Stimulated activated CD4-positive, alpha-beta T cell treated with anti-CD3 and anti-CD28 coated beads, Interleukin-12 subunit alpha, Interleukin-12 subunit beta, amount 100 ng/mL, for 24 hours (primary cell): ENCODE measurements at places on chromosomes 16 and 17.

DNA sequence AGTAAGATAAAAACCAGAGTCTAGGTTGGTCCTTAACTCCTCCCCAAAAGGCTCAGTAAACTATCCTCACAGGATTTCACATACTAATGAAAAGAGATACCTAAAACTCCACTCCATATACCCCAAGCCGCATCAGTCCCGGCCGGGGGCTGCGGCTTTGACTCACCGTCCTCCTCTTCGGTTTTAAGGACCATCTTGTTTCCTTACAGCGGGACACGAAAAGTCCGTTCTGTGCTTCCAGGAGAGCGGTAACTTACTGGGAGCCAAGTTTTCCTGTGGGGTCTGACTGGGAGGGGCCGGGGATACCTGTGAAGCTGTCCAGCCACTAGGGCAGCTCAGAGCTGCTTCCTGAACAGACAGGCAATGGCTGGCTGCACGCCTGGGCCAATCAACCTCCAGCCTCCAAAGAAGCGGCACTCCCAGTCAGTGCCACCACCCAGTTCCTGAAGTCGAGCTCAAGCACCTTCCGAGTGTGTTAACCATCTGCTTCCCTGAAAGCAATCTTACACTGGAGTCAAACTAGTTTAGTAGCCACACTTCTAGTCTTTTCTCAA, 45.5 kb downstream of the CYTH1 start:
- no peak for DNase-seq

DNA sequence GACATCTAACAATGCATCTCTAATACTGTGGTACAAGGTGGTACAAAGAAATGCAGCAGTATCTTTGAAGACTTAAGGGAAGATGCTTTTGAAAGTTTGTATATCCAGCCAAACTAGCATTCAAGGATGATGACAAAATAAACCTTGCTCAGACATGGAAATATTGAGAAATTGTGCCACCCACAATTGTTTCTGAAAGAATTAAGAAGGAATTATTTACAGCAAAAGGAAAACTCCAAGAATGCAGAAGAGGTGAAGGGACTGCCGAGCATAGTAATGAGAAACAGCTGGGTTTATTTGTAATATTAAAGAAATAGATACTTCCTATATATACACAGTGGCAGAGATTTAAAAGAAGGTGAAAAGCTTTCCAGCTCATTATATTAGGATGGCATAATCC, 29.5 kb downstream of the PMFBP1 start:
- no peak for DNase-seq

DNA sequence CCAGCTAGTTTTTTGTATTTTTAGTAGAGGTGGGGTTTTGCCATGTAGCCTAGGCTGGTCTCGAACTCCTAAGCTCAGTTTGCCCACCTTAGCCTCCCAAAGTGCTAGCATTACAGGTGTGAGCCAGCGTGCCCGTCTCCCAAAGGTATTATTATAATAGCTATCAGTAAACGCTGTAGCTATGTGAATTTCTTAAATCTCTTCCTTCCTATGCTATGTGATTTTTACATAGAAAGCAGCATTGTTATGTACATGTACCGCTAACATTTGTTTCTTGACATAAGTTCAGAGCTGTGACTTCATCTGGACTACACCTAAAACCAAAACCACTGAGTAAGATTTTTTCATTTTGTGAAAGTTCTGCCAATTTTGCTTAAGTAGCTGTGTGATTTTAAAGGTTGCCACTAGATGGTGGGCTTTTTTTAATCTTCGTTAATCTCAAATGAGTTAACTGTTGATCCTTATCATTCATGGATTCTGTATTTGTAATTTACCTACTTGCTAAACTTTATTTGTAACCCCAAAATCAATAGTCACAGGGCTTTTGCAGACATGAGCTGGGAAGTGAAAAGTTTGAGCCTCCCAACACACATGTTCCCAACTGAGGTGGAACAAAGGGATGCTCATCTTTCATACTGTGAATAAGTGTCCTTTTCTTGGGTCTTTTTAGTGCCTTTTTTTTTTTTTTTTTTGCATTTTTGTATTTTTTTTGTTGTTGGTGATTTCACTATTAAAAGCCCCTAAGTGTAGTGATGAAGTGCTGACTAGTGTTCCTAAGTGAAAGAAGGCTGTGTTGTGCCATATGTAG, 21.9 kb downstream of the PRKAR1A start:
- DNase-seq: no peak

GRCh38 chr16:89316701-89317100, 99.2 kb downstream of the ZNF778 start:
- no peak for DNase-seq

DNA sequence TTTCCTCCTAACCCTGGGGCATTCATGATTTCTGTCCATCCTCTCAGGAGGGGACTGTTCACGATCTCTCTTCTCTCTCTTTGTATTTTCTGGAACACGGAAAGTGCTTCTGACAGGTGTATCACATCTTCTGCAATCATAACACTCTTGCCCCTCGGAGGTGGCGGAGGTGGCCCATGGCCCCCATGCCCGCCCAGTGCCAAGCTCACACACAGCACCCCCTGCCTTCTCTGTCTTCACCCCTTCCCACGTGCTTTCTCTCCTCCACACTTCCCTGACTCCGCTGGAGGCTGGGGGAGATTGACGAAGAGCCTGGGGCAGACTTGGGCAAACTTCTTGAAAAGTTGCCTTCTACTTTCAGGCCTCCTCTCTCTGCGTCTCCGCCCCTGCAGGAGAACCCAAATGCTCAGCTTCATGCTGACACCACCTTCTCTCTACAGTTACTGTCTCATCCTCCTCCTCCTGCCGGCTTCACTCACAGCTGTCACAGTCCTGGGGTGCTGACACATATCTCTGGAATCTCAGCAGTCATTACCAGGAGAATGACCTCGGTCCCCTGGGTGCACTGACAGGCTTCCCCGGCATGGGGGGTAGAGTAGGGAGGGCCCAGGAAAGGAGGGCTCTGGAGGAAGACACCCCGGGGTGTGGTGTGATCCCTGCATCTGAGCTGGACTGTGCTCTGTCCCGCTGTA, 127.1 kb downstream of the ENGASE start:
- DNase-seq: no peak

GRCh38 chr16:27373312-27373711, 28.7 kb upstream of the IL21R start:
- no peak for DNase-seq

GRCh38 chr17:15436473-15437302, 30.7 kb downstream of the CDRT4 start:
- peak; percentile 4 for DNase-seq

DNA sequence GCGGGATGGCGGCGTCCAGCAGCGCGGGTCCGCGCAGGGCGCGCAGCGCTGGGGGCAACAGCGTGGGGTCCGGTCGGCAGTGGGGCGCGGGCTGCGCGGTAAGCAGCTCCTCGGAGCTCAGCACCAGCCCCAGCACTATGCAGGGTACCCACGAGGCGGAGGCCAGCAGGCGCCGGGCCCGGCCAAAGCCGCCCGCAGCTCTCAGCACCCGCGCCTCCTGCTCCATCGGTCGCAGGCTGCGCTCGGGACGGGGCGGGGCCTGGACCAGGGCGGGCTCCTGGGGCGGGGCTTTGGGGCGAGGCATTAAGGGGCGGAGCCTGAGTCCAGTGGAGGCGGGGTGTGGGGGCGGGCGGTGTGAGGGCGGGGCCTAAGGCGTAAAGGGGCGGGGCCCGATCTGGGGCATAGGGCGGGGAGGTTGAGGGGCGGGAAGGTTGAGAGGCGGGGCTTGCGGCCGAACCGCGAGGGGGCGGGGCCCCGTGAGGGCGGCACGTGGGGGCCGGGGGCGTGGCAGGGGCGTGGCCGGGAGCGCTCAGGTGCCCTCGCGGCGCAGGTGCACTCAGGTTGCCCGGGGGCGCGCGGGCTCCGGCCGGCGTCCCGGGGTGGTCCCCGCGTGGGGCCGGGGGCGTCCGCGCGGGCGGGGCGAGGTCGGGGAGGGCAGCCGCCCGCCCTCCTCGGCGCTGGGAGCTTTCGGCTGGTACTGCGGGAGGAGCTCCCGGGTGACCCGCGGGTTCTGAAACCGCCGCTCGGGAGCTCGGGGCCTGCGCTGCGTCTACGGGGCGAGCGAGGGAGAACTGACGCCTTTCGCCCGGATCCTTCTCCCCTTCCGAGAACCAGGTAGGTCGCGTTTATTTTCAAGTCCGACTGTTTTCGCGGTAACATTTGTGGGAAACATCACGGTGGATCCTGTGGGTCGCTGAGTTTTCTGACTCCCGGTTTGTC, 1.4 kb upstream of the SLC22A31 start:
- DNase-seq: peak; percentile 81

- no peak for DNase-seq
Measured at GRCh38 chr16:88922114-88922825, 54.7 kb downstream of the CBFA2T3 start.

- DNase-seq: no peak
Measured at GRCh38 chr17:1143573-1143972, 36.2 kb downstream of the ABR start.

- DNase-seq: no peak
Measured at GRCh38 chr17:60645918-60646523, 31.6 kb upstream of the BCAS3 start.

- no peak for DNase-seq
Measured at GRCh38 chr17:27326585-27326984, 32.7 kb downstream of the WSB1 start.

GRCh38 chr17:45809499-45809898, 25.4 kb downstream of the CRHR1 start:
- no peak for DNase-seq

DNA sequence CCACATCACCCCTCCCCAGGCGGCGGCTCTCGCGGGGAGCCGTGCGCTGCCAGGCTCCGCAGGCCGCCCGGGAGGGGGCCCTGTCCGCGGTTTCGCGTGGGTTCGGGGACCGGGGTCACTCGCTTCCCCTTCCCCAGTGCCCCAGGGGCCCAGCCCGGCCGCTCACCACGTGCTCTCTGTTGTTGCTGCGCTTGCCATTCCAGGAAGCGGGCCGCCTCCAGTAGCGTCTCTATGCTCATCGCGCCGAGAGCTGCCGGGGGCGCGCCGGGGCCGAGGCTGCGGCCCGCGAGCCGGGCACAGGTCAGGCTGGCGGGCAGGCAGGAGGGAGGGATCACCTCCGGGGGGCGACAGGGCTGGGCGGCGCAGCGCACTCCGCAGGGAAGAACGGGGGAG, 390 bp downstream of the MNT start:
- no peak for DNase-seq

DNA sequence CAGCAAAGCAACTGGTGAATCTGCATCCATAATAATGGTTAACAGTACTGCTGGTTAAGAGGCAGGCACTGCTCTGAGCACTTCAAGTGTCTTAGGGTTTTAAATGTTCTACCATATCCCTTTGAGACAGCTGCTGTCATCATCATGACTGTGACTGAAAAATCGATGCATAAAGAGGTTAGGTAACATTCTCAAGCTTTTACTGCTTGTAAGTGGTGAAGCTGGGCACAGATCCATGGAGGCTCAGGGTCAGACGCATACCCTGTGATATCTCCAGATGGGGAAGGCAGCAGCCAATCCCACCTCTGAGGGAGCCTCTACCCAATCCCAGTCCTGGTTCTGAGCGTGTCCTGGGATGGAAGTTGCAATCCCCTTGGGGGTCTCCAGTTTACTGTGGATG, 57.6 kb upstream of the SOX9 start:
- no peak for DNase-seq

DNA sequence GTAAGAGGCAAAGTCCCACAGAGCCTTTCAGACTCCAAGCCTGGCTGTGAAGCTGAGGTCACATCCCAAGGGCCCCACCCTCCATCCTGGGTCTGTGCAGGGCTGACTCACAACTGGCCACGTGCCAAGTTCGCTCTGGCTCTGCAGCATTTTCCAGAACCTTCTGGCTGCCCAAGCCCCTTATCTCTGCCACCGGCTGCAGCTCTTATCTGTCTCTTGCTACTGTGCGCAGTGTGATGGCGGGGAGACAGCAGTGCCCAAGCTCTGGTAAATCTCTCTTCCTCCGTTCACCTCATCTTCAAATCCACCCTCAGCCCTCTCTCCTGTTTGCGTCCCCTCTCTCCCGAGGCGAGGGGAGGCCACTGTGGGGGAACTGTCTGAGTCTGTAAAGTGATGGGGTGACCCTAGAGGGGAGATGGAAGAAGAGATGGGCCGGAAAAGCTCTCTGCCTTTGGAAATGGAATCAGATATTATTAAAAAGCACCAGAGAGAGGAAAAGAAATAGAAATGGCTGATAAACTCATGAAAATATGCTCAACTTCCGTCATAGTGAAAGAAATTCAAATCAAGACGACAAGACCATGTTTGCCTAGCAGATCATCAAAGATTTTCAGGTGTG, 162.7 kb upstream of the CDC42EP4 start:
- DNase-seq: no peak

- DNase-seq: no peak
Measured at GRCh38 chr16:27826893-27827289, 236.6 kb downstream of the GSG1L start.

DNA sequence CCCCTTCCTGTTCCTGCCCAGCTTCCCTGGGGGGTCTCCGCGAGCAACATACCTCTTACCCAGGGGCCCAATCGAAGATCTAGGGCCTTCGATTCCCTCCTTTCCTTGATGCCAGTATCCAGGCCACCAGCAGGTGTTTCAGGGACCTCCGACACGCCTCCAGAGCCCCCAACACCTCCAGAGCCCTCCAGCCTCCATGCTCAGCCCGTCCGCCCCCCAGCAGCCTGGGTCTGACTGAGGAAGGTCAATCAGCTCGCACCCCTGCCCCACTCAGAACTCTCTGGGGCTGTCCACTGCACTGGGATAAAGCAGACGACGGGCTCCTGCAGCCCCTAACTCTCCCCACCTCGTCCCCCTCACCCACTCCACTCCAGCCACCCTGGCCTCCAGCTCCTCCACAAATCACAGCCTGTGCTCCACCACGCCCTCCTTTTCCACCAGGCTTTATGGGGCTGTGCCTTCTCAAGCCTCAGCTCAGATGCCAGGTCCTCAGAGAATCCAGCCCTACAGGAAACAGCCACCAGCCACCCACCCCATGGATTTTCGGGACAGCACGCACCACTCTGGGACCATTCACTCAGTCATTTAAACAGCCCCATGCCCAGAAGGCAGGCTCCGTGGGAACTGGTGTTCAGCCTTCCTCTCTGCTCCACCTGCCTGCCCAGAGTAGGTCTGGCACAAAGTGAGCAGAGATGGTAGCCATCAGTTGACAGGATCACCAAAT, 247.1 kb downstream of the RBFOX3 start:
- DNase-seq: no peak

- DNase-seq: no peak
Measured at GRCh38 chr16:70724146-70725023, 38.5 kb upstream of the MTSS2 start.

DNA sequence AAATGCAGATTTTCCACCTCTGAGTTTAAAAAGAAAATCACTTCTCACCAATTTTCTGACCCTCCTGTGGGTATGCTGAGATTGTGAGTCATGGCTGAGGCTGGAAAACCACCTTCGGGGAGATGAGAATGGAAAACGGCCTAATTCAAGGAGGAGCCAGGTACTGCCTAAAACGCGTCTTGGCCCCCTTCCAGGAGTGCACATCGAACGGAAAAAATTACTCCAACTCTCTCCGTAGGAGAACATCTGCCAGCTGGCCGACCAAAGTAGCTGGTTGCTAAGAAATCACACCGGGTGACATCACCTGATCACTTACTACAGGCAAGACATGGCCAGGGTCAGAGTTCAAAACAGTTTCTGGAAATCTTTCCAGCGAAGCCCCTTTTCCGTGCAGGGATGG, 107.6 kb downstream of the ZNF423 start:
- peak; percentile 43 for DNase-seq
